ENCODE measurements at places on chromosomes 12 and 14.

- peak; percentile 21 for DNase-seq
Measured at GRCh38 chr12:47949441-47950341, 13.7 kb upstream of the TMEM106C start.

DNA sequence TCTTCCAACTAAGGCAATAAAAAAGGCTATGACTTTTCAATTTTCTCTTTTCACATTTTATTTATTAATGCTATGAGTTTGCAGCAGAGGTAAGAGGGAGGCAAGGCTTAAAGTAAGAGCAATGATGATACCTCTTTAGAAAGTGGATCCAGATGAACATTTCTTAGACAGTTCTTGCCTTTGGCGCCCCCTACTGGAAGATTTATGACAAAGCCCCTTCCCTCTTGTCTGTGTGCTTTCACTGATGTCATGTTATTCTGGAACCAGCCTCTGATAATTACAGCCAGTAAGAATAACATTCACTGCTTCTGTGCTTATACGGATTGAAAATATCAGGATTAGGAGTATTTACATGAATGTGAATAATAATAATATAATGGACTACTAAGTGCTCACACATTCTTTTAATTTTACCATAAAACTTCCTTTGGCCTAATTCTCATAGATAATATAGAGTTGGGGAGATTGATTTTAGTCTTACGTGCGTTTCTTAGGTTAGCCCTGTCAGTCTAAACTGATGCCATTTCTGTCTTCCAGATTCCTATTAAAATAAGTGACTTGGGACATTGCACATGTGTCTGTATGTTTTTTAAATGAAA lies 1929.9 kb upstream of the SEL1L start:
- peak; percentile 0 for DNase-seq

- no peak for DNase-seq
Measured at GRCh38 chr12:111728795-111729194, 37.9 kb upstream of the ALDH2 start.

DNA sequence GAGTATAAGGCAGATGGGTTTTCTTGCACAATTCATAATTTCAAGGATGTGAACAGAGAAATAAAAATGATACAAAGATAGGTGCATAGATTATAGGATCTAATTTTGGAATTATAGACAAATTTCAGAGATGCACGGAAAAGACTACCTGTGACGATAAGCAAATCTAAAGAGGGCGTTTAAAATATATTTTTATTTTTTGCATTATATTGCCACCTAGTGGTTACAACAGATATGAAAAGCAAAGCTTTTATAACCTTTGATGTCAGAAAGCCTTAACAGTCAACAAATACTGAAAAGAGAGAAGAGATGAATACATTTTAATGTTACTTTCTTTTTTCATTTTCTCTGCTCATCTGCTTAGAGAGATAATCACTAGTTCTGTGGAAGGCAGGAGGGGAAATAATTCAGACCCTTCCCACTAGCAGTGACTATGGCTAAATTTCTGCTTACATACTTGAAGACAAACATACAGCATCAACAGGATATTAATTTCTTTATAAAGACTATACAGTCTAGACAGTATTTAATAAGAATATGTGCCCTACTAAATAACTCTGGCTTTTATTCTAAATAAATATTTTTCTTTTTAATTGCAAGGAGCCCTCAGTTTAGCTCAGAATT lies 46.3 kb downstream of the NTS start:
- DNase-seq = no peak

DNA sequence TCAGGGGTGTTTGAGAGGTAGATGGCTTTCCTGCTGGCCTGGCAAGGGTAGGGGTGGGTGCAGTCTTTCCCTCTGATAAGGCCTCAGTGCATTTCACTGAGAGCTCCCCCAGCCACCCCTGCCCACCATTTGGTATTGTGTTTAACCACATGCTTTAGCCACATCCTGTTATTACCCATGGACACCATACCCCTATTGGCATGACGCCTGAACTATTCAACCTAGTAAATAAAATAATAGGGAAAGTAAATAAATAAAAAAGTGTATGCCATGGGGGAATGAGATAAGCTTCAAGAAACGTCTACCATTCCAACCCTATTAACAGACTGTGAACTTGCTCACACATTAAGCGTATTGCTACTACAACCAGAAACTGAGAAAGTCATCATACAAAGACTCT lies 7.6 kb upstream of the LGR5 start:
- DNase-seq = no peak

DNA sequence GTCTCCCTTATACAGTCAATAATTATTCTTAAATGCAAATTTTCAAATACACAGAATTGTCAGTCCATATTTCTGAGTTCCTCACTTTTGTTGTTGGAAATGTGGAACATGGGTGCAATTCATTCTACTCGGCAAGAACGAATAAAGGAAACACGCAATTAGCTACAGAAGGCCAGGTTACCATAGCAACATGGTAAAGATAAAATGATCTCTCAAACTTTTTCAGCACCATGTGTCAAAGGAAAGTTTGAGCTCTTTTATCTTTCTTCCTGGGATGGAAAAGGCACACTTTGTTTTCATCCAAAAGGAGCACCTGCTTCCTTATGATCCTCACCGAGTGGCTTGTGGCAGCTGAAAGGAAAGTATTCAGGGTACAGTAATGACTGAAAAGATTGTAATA lies 595.0 kb downstream of the RPS29 start:
- no peak for DNase-seq

DNA sequence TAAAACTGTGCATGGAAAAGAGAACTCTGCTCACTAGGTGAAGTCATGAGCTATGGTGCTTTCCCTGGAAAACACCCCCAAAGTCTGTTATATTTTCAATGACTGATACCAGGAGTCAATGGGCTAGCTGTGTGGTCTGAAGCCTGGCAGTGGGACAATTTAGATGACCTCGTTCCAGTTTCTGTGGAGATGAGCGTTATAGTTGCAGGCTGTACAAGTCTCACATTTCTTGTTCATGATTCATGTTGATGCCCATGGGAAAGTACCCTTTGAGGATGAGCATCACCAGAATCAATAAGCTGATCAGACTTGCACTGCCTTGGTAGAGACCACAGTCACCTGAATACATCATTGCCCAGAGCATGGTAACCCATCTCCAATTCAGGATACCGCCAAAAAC lies 70.7 kb downstream of the NOVA1 start:
- DNase-seq = no peak

DNA sequence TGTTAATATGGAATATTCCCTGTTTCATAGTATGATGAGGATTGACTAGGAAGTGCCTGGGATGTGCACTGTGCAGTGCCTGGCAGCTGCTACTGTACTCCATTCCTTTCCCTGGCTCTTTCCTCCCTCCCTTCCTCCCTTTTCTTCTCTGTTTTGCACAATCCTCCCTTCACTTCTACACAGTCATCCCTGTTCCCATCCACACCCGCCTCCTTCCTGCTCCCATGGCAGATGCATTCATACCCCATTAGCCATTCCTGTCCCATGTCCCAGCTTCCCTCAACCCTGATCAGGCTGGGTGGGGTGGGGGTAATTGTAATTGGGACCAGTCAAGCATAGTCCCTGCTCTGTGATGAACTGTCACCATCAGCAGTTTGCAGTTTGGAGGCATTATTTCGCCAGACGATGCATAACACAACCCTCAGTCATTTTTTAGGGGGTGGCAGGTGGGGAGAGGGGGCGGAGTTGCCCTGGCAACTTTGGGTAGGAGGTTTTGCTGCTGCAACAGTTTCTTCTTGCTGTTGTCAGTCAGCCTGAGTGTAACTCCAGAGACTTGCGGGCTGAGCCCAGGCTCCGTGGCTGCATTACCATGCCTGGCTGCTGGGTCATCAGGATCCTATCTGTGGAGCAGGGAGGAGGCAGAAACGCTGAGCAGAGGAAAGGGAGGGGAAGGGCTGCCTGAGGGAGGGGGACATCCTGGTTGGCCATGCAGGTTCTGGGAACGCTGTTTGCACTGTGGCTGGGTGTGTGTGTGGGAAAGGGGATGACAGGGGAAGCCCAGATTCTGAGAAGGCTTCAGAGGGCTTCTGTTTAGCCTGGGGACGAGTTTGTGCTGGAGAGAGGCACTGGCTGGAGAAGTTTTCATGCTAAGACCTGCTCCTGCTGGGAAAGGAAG lies 4.1 kb upstream of the KRT84 start:
- DNase-seq = peak; percentile 16

DNA sequence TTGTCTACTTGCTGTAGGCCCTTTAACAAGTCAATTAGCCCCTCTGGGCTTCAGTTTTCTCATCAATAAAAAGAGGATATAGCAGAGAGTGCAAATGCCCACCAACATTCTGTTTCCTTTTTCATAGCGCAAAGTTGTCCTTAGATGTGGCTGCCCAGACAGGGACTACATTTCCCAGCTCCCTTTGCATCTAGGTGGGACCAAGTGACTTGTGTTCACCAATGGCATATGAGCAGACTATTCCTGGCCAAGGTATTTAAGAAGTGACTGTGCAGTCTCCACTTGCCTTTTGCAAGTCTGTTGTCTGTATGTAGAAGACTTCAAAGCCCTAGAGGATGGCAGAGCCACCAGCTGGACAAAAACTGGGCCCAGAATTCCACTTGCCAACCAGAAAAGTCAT lies 59.7 kb downstream of the DAO start:
- no peak for DNase-seq

DNA sequence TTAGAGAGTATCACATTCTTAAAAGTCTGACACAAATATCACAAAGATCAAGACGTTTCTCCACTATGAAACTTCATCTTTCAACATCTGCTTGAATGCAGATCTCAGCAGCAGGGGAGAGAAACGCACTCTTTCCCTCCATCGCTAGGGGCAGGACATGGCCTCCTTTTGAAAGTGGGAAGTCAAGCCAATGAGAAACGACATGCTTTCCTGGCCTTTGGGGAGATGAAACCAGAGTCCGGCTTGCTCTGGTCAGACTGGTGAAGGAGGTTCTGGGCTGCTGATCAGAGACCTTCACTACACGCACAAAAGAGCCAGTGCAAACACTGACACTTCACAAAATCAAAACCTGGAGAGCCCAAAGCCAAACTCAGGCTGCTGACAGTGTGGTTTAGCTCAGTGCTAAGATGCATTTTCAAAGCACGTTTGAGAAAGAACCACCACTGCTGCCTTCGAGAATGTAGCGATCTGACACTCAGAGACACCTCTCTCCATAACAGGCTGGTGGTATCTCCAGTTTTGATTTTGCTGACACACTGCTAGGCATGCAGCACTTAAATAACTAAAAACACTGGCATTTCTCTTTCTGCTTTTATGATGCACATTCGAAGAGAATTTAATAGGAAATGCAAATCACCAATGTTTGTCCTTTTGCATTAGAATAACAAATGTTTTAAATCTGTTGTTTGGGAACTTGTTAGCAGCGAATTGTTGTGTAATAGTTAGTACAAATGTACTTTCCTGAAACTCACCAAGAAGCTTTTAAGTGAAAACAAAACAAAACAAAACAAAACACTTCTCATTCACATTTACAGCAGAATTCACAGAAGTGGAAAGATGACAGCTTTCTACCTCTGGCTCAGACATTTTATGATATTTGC lies 93.9 kb upstream of the OVCH1 start:
- no peak for DNase-seq

GRCh38 chr14:38366374-38366773 lies 110.5 kb upstream of the CLEC14A start:
- DNase-seq = no peak

DNA sequence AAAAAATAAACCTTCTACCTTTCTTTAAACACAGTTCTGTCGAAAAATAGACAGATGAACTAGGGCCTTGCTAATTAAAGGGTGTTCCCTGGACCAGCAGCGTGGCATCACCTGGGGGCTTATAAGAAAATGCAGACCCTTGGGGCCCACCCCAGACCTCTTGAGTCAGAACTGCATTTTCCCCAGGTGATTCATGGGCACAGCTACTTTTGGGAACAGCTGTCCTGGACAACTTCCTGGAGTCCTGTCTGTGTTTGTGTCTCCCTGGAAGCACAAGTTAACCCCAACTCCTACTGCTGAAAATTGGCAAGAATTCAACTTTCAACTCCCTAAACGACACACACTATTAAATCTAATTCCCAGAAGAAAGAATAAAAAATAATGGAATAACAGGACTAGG lies 17.8 kb downstream of the FBLN5 start:
- DNase-seq = no peak

- peak; percentile 47 for DNase-seq
Measured at GRCh38 chr14:103576371-103577024, 13.7 kb downstream of the COA8 start.

- DNase-seq = no peak
Measured at GRCh38 chr14:95045836-95046430, 111.4 kb downstream of the DICER1 start.

DNA sequence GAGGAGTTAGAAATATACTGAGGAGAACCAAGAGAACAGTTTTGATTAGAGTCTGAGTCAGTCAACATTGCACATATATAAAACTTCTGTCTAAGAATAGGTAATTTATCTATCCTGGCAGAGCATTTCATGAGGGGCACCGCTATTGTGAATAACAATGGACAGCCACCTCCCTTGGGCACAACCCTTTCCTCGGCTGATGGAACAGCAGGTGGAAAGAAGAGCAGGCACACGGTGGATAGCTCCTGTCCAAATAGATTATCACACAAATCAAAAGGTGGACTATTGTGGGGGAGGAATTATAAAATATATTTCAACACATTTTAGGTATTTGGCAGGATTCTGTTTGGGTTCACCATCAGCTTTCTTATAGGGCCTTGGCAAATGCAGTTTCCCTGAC lies 84.0 kb upstream of the PTPRB start:
- no peak for DNase-seq

- no peak for DNase-seq
Measured at GRCh38 chr12:121427556-121428050, 27.7 kb downstream of the RNF34 start.

DNA sequence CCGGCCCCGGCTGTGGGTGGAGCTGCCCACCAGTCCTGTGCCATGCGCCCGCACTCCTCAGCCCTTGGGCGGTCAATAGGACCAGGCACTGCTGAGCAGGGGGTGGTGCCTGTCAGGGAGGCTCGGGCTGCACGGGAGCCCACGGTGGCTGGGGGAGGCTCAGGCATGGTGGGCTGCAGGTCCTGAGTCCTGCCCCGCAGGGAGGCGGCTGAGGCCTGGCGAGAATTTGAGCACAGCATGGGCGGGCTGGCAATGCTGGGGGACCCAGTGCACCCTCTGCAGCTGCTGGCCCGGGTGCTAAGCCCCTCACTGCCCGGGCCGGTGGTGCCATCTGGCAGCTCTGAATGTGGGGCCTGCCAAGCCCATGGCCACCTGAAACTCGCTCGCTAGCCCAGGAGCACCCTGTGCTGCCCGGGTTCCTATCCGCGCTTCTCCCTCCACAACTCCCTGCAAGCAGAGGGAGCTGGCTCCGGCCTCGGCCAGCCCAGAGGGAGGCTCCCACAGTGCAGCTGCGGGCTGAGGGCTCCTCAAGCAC lies 1371.1 kb downstream of the FSCB start:
- no peak for DNase-seq

GRCh38 chr12:112368856-112369255 lies 13.4 kb downstream of the HECTD4 start:
- no peak for DNase-seq

- no peak for DNase-seq
Measured at GRCh38 chr12:93638954-93639353, 38.2 kb upstream of the CRADD start.

Data from amygdala (tissue), 56 donors.